Right ventricle myocardium inferior (tissue), 1 donor: ENCODE measurements at places on chromosomes 4 and X. TPM values are rescaled to one million over a fixed set of nuclear protein-coding genes. Genes with fewer than 3 reads are reported as not detected.

The CLDN22 gene
- total RNA-seq: not detected

- no peak for DNase-seq
Observed at GRCh38 chr4:6032249-6033244, 14.3 kb upstream of the C4orf50 start.

DNA sequence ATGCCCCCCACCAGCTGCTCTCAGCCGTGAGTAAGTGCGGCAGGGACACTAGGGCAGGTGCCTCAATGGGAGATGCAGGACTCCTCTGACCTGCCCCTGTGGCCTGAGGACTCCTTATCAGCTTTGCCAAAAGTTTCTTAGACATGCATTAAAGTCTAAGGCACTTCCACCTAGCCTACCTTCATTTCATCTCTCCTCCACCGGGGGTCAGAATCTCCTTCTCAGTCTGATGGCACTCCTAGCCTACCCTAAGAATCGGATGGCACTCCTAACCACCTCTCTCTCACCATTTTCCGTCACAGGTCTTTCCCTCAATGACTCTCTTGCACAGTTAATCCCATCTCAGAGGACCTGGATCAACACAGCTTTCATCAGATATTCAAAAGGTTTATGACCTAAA, 85.9 kb downstream of the OTC start:
- DNase-seq: no peak

DNA sequence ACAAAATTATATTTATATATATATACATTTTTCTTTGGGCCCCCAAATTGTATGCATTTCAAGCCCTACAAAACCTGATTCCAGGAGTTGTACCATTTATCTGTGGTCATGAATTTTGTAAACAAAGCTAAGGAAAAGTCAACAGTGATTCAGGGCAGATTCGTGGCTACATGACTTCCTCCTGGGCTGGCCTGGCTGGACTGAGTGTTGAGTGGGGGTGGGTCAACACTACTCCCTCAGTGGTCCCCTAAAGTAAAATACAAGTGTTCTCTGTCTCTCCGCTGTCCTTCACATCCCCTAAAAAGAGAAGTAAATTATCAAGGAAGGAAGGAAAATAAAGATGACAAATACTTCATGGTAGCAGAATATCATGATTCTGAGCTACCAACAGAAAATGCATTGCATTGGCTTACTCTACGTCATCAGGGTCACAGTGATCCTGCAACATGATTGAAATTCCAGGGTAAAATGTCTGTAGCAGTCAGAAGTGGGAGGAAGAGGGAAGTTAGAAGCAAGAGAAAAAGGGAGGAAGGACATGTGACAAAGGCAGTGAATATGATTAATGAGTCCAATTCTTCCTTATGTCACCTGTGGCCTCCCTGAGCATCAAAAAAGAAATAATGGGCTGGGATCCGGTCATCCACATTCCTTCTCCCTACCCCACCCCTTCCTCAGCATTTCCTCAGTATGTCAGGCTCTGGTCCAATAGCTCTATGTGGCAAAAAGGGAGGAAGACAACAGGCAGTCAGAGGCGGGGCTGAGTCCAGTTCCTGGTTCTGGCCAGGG, 42.4 kb upstream of the MYOZ2 start:
- no peak for DNase-seq

DNA sequence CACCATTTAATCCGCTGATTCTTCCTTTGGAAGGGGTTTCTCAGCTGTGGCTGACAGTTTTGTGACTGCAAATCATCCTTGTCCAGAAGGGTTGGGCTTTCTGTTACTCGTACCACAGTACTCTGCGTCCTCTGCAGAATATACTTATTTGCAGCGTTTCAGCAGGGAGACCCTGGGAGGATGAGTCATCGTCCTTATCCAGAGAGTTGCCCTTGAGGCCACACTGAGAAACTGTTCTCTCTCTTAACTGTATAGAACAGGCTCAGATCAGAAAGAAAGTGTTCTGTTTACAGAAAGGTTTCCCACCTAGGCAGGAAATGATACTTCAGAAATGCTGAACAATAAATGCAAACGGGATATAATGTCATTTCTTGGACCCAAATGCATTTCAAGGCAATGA, 47.8 kb upstream of the DDX53 start:
- DNase-seq: no peak

DNA sequence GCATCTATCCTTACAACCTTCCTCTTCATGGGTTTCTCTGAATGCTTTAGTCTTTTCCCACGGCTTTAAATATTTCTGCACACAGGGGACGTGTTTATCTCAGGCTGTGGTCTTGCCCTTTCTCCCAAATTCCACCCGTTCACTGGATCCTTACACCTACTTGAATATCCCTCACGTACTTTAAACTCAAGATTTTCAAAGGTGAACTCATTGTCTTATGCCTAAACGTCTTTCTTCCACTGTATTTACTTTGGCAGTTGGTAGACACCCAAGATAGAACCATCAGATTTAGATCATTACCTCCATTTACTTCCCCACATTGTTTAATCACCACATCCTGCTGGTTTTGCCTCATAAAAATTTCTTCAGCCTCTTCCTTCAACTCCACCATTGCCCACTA, 269.2 kb downstream of the CBLL2 start:
- DNase-seq: no peak

- DNase-seq: no peak
Observed at GRCh38 chr4:97924341-97924958, 218.8 kb downstream of the STPG2 start.

The ARHGAP24 gene
- 10.6 TPM for total RNA-seq

DNA sequence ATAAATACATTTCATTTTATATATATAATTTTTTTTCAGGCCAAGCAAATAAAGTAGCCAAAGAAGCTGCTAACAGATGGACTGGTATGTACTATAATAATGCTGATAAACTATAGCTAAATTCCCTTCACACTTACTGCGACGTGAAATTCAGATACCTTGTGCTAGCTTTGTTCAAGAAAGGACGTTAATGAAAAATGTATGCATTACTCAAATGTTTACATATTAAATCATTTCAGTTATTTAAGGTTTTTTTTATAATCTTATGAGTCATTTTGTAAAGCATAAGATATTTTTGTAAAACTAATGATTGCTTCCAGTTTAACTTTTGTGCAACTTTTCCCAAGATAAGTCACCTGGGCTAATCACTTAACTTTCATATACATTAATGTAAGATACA, 57.2 kb upstream of the TMEM131L start:
- no peak for DNase-seq

The RNF212 gene
- 1.7 TPM for total RNA-seq

The LRIT3 gene
- not detected for total RNA-seq

- DNase-seq: no peak
Observed at GRCh38 chrX:151828439-151829080, 84.1 kb upstream of the MAGEA4 start.

DNA sequence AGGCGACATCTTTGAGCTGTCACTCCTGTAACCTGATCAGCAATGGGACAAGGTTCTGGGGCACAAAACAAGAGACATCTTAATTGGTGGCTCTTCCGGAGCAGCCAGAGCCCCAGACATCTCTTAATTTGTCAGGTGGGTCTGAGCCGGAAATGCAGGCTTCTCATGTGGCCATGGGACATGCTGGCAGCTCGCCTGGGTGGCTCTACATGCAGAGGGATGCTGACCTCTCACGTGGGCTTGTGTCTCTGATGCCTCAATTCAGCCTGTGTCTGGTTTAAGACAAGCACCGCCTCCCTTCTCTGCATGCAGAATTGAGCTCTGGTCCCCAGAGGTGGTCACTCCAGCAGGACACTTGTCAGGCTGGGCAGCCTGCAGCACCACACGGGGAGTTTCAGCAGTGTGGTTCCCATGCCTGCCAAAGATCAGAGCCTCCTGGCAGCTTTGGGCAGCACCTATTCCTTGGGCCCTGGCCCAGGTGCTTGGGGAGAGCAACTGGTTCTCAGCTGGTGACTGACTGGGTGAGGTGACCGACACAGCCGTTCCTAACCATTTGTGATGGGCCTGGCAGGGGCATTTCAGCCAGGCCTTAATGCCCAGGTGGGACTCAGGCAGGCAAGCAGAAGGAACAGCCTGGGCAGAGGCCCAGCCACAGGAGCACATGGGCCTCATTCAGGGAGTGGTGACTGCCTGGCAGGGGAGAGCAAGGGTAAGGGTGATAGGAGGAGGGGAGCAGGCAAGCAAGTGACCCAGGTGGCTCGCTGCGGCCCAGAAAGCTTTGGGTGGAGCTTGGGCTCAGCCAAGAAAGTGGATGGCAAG, 53.4 kb downstream of the HMX1 start:
- DNase-seq: peak; percentile 53

The TMSB4X gene
- 1,134 TPM for total RNA-seq

DNA sequence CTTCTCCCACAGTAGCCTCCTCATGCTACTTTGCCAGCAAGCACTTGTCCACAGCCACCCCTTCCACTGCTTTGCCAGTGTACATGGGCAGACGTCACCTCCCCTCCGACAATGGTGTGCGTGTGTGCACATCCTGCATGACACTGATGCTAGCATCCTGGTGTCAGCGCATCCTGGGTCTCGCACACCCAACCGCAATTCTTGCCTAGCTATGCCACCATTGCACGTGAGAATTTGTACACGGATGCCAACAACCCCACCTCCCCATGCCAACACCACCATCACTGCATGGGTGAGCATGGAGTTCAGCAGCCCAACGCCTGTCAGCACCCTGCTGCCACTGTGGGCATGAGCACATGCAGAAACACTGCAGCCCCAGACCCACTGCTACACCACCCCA, 550.0 kb downstream of the STPG2 start:
- DNase-seq: no peak

The EREG gene
- total RNA-seq: not detected

DNA sequence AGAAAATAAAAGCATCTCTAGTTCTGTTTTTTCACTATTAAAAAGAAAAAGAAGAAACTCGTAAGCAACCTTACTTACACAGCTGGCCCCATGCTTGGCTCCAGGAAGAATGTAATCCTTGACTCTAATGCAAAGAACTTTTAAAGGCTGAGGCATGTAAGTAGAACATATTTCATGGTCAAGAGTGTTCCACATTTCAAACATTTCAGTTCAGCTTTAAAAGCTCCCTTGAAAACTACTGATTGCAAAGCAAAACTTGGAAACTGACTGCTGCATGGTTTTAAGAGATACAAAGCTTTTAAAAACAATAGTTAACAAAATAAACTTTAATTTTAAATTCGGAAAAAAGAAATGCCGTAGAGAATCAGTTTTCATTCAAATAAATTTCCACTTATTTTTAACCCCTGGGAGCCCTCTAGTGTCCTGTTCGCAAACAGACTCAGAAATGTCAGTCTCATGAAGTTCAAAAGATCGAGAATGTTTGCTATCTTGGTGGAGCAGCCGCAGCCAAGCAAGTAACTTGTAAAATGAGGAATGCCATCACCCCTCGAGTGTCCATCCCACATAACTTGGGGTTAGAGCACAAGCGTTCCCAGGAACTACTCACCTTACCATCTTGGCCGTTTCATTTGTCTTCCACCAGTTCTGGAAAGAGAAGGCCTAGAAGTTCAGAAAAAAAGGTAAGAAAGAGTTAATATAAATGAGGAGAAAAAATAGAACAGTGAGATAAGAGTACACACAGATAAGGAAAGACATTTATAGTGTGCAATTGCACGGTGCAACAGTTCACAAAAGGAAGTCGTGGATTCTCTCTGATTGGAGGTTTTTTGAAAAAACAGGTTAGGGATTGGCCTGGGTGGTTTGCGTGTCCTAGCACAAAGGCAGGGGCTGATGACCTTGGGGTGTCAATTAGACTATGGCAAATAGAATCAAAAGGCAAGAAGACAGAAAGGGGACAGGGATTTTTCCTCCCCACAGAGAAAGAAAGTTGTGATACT, at the start of gene GASK1B:
GASK1B (minus strand) TSS at position 765 of the 998 bp plus-strand sequence. CDS start 1,650 bp downstream, outside the sequence.
- no peak for DNase-seq

The NIPAL1 gene
- total RNA-seq: 0.70 TPM

The PABPC1L2B gene
- not detected for total RNA-seq

DNA sequence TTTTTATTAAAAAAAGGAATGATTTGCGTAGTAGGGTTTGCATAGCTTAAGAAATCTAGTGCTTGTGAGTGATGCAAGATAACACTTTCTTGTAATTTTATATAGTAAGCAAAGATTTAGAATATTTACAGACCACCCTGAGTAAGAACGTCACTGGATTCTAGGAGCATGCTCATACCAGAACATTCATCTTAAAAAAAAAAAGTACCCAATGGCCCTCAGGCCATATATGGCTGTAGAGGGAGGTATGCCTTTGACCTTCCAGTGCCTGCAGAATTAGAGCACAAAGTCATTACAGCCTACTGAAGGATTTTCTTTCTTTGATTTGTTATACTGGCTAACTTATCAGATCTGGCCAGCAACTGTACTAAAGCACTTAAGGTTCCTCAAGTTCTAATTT, 236.3 kb upstream of the GYPA start:
- DNase-seq: no peak

The BRCC3 gene
- total RNA-seq: 16.5 TPM
